ENCODE measurements at places on chromosomes 16 and 17. TPM values are rescaled to one million over a fixed set of nuclear protein-coding genes. Genes with fewer than 3 reads are reported as not detected.

GRCh38 chr16:68065716-68066305 lies 19.4 kb upstream of the NFATC3 start:
- DNase-seq = no peak

GRCh38 chr17:73720187-73720834 lies 76.1 kb upstream of the SDK2 start:
- DNase-seq = no peak

- DNase-seq = no peak
These were observed 104.6 kb downstream of the SEC14L1 start for GRCh38 chr17:77245162-77245926.

DNA sequence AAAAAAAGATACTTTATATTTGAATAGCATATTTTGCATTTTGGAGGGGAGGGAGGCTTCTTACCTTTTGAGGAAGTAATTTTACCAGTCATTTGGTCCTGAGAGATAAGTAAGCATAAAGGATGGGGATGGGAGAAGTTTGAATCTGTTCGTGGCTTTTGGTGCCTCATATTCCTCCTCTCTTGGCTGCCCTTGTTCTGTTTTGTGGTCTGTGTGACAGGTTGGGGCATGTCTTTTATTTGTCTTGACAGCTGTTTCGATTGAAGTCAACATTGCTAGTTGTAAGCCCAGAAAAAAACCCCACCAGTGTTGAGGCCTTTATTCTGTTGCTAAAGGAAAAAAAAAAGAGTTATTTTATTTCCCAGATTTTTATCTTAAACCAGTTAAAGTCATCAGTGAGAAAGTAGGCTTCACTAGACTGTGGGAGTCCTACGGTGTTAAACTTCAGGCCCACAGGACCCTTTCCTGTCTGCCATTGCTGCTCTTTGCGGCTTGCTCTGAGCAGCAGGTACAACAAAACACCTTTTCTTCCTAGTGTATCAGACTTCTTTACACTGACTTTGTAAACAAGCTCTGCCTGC lies 11.4 kb downstream of the SLC7A6 start:
- DNase-seq = no peak

DNA sequence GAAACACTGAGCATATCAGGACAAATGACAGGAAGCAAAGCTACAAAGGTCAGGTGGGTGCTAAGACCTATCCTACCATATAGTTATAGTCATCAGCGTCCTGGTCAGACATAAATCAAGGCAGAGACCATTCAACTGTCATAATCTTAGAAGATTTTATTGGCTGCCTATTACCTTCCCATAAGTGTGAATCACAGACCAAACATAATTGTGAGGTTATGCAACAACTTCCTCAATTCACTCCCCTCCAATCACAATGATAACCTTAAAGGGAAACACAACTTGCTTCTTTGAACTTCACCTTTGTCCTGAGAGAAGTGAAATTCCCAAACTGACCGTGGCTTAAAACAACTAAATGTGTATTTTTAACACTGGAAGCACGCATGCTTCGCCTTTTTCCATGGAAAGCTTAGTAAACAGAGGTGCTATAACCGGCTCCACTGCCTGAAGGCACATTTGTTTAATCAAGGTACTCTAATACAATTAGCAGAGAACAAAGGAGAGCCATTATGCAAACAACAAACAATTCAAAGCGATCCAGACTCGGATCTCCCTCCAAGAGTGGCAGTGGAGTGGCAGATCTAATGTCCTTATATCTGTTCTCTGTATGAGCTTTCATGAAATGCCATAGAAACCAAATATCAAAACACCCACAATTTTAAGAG lies 84.9 kb downstream of the TMEM114 start:
- no peak for DNase-seq

DNA sequence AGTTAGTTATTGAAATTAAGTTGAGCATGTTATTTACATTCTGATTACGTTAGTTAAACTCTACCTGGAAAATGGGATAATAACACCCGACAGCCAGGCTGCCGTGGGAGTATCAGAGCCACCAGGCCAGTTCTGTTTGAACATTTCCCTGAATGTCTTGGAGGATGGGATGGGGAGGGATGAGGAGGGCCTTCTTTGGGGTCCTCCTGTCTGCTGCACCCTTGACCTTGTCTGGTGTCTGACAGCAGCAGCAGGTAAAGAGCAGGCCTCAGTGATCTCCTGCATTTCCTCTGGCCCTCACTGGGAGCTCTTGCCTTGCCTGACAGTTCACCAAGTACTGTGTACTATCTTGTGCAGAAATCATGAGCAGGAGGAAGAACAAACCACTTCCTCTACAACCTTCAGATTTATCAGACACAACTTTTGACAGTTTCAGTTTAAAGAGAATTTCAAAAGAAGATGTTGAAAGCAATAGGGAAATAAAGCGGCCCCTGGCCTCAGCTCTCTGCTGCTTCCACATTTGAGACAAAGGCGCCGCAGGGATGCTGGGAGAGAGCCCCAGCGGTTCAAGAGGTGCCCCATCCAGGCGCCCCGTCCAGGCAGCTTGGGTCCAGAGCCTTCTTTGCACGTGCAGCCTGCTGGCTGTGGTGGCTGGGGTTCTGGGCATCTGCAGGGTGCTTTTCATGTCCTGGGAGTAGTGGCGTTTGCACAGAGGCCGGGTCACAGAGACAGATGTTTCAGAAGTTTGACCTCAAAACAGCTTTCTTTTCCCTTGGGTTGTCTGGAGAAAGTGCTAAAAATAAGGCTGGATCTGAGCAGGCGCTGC lies 25.3 kb downstream of the CMIP start:
- DNase-seq = no peak

DNA sequence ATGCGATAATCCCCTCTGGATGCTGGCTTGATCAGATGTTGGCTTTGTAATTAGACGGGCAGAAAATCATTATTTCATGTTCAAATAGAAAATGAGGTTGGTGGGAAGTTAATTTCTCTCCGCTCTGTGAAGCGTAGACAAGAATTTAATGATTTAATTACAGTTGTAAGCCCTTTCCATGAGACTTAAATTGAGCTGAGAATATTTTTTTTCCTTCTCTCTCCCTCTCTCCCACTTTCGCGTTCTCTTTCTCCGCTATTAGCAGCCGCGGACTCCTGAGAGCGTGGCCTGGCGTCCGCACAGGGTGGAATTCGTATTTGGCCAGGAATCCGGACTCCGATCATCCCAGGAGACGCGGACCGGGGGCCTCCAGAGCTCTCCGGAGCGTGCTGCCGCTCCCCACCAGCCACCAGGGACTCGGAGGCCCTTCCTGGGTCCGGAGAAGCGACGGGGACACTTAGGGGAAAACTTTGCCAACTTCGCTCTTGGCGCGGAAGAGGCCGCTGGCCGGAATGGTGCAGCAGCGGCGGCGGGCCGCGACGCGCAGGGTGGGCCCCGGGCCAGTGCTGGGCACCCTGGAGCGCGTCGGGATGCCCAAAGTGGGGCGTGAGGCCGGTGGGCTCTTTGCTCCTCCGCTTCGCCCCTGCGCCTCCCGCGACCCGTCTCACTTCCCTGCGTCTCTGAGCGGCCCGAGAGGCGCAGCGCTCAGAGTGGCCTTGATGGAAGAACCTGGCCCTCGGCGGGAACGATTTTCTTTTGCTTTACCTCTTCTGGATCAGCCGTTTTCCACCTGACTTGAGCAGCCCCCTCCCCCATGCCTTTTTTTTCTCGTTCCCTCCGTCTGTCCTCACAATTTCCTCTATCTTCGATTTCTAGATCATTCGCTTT lies 3.6 kb upstream of the IRX3 start:
- no peak for DNase-seq

DNA sequence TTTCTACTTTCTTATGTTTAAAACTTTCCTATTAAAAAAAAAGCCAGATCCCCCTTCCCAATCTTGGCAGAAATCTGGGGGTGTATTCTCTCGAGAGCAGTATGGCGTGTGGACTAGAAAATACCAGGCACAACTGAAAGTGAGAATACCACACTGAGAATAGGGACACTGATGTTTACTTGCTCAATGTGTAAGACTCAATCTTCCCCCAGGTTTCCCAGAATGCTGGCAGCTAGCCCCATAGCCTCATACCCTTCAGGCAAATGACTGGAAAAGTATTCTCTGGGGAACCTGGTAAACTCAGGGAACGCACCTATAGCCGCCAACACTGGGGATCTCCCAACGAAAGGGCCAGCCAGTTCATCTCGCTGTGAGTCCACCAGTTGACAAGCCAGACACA lies 15.3 kb downstream of the ZZEF1 start:
- no peak for DNase-seq

DNA sequence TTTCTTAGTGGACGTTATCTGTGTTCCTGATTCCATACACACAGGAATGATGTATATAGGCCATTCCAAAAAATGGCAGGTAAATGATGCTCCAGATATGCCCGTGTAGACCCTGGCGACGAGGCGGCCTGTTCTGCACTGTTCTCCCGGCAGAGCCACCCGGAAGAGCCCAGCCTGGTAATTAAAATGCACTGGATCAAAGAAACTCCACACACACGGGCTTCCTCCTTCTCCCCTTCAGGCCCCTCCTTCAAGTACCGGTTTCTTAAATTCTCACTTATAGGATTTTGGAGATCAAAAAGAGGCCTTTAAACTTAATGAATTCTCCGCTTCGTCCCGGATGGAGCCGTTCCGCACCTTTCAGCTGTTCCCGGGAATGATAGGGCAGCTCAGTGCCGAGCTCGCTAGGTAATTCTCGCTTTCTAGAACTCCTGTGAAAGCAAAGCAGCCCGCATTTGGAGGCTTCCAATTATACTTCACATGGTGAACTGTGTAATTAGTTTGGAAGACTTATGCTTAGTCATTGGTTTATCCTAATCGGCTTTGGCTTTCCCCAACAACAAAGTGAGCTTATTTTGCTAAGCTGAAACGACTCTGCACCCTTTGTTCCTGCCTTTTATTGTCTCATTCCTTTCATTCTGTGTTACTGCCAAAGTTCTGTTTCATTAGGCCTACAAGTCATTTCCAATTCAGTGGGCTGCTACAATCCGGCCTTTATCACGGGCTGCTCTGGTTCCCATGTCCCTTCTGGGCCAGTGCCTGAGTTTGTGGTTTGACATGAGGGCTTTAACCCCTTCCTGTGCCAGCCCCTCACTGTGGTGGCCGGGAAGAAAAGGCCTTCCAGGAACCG lies 150.0 kb downstream of the MSI2 start:
- DNase-seq = no peak

DNA sequence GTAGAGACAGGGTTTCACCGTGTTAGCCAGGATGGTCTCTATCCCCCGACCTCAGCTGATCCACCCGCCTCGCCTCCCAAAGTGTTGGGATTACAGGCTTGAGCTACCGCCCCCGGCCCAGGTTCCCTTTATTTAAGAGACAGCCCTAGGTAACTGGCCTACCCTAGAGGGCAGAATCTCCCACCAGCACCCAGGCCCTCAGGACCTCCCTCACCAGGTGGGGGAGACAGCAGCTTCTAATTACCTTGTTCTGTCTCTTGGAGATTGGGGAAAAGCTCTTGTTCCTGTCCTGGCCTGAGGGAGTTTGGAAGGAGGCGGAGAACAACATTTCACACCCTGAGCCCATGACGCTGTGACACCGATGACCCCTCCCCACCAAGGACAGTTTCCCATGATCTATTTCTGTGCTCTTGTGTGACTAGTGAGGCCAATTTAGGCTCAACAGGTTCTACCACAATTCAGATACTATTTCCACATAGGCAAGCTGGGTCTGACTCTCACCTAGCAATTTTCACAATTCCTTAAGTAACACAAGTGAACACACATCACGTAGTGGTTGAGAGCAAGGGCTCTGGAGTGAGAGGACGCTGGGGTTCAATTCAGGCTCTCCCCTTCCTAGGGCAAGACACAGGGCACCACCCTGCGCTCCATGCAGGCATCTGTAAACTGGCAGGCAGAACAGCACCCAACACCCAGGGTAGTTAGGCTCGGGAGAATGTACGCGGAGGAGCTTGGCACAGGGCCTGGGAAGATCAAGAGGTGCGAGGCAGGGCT lies 20.4 kb downstream of the HDAC5 start:
- no peak for DNase-seq

GRCh38 chr16:14608604-14609003 lies 21.5 kb downstream of the PARN start:
- no peak for DNase-seq

DNA sequence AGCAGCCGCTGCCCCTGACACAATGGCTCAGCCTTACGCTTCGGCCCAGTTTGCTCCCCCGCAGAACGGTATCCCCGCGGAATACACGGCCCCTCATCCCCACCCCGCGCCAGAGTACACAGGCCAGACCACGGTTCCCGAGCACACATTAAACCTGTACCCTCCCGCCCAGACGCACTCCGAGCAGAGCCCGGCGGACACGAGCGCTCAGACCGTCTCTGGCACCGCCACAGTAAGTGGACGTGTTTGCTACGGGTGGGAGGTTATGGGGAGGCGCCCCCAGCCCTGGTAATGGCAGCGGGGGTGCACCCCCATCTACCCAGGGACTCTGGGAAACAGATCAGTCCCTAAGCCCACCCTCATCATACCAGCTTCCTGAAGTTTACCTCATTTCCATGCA lies 185.5 kb downstream of the RBFOX1 start:
- no peak for DNase-seq

GRCh38 chr17:6108382-6108781 lies 38.2 kb downstream of the WSCD1 start:
- no peak for DNase-seq

- no peak for DNase-seq
These were observed 7.5 kb upstream of the NOS2 start for GRCh38 chr17:27807567-27808470.

GRCh38 chr17:72077326-72077960 lies 43.4 kb upstream of the SOX9 start:
- DNase-seq = no peak

- DNase-seq = no peak
These were observed 4.2 kb upstream of the CRK start for GRCh38 chr17:1460233-1460632.

DNA sequence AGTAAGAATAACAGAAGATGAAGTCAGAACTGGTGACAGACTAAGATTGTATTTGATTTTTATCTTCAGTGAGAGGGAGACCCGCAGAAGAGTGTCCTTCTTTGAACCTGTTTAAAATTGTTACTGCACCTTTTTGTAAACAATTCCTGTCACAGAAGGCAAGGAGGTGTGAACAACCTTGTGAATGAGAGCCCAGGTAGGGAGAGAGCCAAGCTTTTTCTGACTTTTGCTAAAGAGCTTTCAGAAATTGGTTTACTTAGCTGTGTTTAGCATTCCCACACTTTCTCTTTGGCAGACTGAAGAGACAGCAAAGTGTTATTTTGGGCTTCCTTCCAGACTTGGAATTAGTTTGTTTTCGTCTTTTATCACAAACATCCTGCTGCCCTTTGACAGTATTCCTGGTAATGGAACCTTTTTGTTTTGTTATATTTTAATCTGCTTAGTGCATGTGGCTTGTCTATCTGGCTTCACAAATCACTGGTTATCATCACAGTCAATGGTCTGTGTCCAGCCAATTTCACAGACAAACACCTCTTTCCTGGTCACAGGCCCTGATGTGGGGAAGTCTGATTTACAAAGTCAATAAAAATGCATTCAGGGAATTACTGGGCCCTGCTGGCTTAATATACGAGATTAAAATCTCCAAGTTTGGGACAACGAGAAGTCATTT lies 85.7 kb upstream of the HS3ST2 start:
- no peak for DNase-seq

Gene HOXB6
- 10.1 TPM for total RNA-seq

Gene CDH1
- not detected for total RNA-seq

Gene SSTR5
- not detected for total RNA-seq

Gene TLCD3B
- total RNA-seq = not detected

Gene TERB1
- not detected for total RNA-seq

Gene TEX14
- total RNA-seq = 0.19 TPM

Gene ZDHHC7
- 61.1 TPM for total RNA-seq

Gene SRP68
- 62.0 TPM for total RNA-seq

Gene HBA1
- 56.8 TPM for total RNA-seq

Gene TMEM106A
- 15.1 TPM for total RNA-seq

Gene KRT9
- not detected for total RNA-seq

Gene CD68
- 99.1 TPM for total RNA-seq

Gene ASIC2
- not detected for total RNA-seq

All from omental fat pad (tissue), 4 donors.